ENCODE measurements at places on chromosomes 7 and 10. TPM values are rescaled to one million over a fixed set of nuclear protein-coding genes. Genes with fewer than 3 reads are reported as not detected.

Gene INA
- total RNA-seq = 0.99 TPM

Gene ADAM8
- 1.2 TPM for total RNA-seq

Gene LMTK2
- total RNA-seq = 7.6 TPM

Gene SEM1
- 43.5 TPM for total RNA-seq

Gene SAMD9
- 13.8 TPM for total RNA-seq

Gene SPDYE9
- under 0.01 TPM for total RNA-seq

Gene PIK3AP1
- total RNA-seq = not detected

Gene RBM17
- total RNA-seq = 34.1 TPM

Gene C10orf105
- not detected for total RNA-seq

Gene SDK1
- total RNA-seq = 22.8 TPM

Gene FAM131B
- 3.9 TPM for total RNA-seq

Gene ZDHHC16
- 59.0 TPM for total RNA-seq

Gene PLXNA4
- 3.6 TPM for total RNA-seq

Gene CFTR
- not detected for total RNA-seq

Gene SCART1
- total RNA-seq = 3.0 TPM

Gene RNF32
- 7.7 TPM for total RNA-seq

Gene COL26A1
- total RNA-seq = not detected

Gene BAMBI
- 0.15 TPM for total RNA-seq

Gene DDC
- not detected for total RNA-seq

Gene SLC25A13
- 12.7 TPM for total RNA-seq

Gene OPN1SW
- total RNA-seq = not detected

Gene EGFR
- total RNA-seq = 88.3 TPM

Gene IRF5
- total RNA-seq = 0.83 TPM

Gene ANLN
- total RNA-seq = 15.7 TPM

Gene AQP1
- 1.5 TPM for total RNA-seq

Gene CCDC172
- total RNA-seq = not detected

Gene ANXA8L1
- total RNA-seq = 0.44 TPM

Gene AKR1C8
- not detected for total RNA-seq

Gene CALCR
- not detected for total RNA-seq

Gene ZNF25
- 11.6 TPM for total RNA-seq

Gene PLPP4
- 1.2 TPM for total RNA-seq

Gene FAM20C
- total RNA-seq = 123 TPM

Gene SLC13A1
- not detected for total RNA-seq

Gene TMEM26
- 2.8 TPM for total RNA-seq

Gene ADCYAP1R1
- not detected for total RNA-seq

Gene NT5C3A
- 21.1 TPM for total RNA-seq

Gene PHTF2
- total RNA-seq = 34.2 TPM

Gene ITIH5
- total RNA-seq = 2.8 TPM

Gene GJD4
- total RNA-seq = not detected

Gene DLX6
- total RNA-seq = not detected

Gene CTNNA3
- not detected for total RNA-seq

Gene NOS3
- 2.0 TPM for total RNA-seq

All from smooth muscle cell of trachea (primary cell).